ENCODE measurements at places on chromosomes 4 and X.

GRCh38 chr4:4868040-4868757 is 8.7 kb downstream of the MSX1 start:
- DNase-seq, result no peak

DNA sequence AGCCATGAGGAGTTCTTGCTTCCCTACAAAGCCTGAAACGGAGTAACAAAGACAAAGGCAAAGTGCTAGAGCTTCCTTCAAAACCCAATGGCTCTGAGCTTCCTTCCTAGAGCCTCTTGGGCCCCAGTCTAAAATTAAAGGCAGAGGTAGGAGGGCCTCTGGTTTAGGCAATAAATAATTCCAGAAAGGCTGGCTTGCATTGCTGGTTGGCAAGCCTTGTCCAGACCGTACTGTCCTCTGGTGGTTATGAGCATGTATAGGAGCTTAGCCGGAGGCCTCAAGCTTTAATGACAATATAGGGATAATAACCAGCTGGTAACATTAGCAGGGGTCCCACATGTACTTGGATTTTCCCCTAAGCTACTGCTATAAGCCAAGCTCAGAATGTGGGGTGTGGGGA is 237.3 kb downstream of the AR start:
- no peak for DNase-seq

GRCh38 chr4:107068116-107068515 is 32.0 kb upstream of the DKK2 start:
- DNase-seq, result no peak

DNA sequence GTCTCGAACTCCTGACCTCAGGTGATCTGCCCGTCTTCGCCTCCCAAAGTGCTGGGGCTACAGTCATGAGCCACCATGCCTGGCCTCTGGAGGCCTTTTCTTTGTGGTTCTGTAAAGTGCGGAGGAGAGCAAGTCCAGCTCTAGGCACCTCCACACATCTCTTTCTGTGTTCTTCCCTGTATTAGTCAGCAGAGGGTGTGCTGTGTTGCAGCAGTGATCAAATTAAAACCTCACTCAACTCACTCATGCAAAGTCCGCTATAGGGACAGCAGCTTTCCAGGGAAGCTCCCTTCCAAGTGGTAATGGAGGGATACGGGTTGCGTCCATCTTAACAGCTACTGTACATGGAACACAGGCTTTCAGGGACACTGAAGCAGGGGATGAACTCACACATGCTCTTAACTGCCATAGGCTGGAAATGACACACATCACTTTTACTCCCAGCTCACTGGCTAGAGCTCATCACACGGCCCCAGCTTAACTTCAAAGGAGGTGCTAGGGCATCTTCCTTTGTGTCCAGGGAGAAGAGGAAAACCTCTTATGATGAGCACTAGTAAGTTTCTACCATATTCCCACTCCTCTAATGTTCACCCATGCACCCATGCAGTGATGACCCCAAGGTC is 36.0 kb upstream of the CCNG2 start:
- DNase-seq, result no peak

- DNase-seq, result no peak
These were observed 197.3 kb downstream of the DMD start for GRCh38 chrX:33014086-33014485.

DNA sequence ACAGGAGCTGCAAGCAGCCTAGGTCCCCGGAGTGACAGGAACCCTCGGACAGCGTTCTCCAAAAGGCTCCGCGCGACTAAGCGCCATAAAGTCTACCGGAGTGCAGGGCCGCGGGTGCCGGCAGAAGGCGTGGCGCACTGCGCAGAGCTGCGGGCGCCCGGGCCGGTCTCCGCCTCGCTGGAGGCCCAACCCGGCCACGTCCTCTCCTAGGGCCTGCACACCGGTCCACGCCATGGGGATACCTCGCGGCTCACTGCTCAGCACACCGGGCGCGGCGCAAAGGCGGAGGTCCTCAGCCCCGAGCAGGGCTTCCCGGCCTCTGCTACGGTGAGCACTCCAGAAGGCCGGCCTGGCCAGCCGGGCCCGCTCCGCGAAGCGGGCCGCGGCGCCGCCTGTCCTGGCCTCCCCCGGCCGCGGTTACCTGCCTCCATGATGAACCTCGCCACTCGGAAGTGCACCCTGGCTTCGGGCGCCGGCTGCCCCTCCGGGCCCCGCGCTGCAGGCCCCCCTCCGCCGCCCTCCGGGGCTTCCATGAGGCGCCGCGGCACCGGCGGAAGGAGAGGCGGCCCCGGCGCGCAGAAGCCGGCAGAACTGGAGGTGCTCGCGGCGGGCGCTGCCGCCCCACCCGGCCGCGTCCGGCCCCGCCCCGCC is at the start of gene CCNQ:
Gene CCNQ (minus strand): TSS at position 599 of the 651 bp plus-strand sequence. CDS start 66 bp downstream, at position 533.
- DNase-seq, result peak; percentile 56

GRCh38 chrX:123629502-123629901 is 103.3 kb downstream of the THOC2 start:
- DNase-seq, result no peak

- DNase-seq, result no peak
These were observed 14.6 kb downstream of the CTBP1 start for GRCh38 chr4:1234309-1234695.

GRCh38 chr4:185752872-185753271 is 59.1 kb downstream of the SORBS2 start:
- no peak for DNase-seq

GRCh38 chr4:21826071-21826470 is 122.5 kb downstream of the KCNIP4 start:
- no peak for DNase-seq

GRCh38 chrX:68732906-68733493 is 85.5 kb downstream of the STARD8 start:
- DNase-seq, result peak; percentile 81

DNA sequence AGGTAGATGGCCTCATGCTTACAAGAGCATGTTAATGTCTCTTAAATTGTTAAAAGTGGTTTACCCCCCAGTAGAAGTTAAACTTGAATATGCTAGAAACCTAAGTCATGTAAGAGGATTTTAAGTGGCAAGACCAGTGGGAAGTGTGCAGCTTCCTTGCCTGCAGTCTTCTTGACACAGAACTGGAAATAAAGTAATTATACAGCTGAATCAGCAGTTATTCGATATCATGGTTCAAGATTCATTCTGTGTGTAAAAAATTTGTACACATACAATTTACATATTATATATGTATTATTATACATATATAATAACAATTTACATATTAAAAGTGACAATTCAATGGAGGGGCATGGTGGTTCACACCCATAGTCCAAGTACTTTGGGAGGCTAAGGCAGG is 24.1 kb downstream of the UGT2B4 start:
- DNase-seq, result no peak

GRCh38 chrX:148555101-148555500 is 54.7 kb downstream of the AFF2 start:
- DNase-seq, result no peak

DNA sequence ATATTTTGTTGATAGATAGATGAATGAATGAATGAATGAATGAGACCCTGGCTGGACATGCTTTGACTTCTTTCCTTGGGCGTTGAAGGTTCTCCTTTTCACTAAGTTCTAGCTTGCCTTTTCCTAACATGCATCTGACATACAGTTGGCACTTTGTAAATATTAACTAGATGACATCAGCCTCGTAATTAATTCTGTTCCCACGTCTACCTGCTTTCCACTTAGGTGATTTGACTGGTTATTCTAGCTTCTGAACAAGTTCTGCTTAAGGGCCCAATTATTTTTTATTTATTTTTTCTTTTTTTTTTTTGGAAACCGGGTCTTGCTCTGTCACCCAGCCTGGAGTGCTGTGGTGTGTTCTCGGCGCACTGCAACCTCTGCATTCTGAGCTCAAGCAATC is 13.9 kb upstream of the RASL11B start:
- no peak for DNase-seq

All from ecto neural progenitor cell (in vitro differentiated cells).